Upper lobe of left lung (tissue), 6 donors: ENCODE measurements at places on chromosomes 16 and 17.

DNA sequence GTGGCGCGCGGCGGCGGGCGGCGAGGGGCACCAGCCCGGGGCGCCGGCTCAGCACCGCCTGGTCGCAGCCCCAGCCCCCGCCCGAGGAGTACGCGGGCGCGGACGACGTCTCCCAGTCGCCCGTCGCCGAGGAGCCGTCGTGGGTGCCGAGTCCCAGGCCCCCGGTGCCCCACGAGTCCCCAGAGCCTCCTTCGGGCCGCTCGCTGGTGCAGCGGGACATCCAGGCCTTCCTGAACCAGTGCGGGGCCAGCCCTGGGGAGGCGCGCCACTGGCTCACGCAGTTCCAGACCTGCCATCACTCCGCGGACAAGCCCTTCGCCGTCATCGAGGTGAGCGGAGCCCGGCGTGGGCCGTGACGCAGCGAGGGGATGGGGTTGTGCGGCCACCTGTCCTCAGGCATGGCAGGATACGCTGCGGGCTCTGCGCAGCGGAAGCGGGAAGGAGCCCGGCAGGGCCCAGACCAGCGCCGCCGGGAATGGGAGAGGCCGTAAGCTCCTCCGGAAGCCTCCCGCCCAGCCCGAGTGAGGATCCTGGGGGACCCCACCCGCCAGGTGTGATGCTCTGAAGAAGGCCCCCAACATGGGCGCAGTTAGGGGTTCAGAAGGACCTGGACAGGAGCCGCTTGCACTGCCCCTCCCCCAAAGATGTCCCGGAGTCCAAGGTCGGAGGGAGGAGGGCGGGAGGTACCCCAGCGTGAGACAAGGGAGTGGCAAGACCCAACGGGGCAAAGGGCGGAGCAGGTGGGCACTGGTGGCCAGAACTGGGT lies 522 bp downstream of the NAGS start:
- DNase-seq, result peak; percentile 89

DNA sequence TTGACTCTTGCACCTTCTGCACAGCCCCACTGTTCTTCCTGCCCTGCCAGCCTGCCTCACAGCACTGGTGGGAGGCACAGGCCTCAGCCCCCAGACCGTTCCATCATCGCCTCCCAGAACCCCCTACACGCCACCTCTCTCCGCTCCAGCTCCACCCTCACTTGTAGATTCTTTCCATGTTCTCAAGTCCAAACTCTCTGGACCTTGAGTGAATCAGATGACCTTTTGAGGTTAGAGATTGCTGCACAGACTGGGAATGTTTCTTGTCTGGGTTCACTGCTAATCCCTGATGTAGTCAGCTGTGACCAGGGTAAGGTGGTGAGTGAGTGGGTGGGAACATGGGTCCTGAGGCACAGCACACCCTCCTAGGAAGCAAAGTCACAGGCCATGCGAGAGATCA lies 272.4 kb downstream of the IRF8 start:
- no peak for DNase-seq

DNA sequence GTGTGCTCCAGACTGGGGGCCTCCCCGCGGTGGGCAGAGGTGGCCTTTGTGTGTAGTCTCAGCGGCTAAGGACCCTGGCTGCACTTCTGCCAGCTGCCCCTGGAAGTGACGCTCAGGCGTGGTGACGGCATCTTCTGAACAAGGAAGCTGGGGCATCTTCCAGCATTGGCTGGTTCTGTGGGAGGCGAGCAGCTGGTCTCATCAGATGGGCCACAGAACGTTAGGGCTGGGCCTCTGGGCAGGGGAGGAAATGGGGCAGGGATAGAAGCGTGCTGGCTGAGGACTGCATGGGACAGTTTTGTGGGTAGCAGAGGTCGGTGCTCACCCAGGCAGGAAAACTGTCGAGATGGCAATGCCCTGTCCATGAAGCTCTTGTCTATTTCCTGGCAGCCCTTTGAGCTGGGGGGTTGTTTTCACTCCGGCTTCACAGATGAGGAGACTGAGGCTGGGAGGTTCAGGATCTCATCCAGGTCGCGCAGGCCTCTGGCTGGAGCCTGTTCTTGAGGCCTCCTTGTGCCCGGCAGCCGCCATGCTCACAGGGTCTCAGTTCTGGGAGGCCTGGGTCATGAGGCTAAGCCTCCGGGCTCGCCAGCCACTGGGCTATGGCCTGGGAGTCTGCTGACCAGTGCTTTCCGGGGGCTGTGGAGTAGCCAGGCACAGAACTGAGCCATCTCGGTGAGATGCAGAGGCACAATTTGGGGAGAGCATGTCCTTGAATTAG lies 16.3 kb downstream of the IRF8 start:
- no peak for DNase-seq

- DNase-seq, result peak; percentile 41
Measured at GRCh38 chr17:75086496-75087181, 1.1 kb upstream of the SLC16A5 start.

- DNase-seq, result no peak
Measured at GRCh38 chr17:33049781-33050414, 58.3 kb downstream of the SPACA3 start.

DNA sequence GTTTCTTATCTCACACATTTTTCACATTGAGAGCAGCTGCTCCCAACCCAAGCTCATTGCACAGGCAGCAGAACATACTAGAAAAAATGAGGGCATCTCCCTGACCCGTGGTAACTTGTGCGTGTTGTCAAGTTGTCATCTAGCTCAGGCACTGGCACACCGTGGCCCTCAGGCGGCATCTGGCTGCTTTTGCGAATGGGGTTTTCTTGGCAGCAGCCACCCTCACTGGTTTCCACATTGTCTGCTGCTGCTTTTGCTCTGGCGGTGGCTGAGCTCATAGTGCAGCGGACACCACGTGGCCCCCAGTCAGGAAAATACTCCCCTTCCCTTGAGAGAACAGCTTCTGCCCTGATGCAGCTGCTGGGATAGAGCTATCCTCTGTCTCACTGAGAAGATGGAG lies 9.4 kb upstream of the TEDC2 start:
- DNase-seq, result no peak

DNA sequence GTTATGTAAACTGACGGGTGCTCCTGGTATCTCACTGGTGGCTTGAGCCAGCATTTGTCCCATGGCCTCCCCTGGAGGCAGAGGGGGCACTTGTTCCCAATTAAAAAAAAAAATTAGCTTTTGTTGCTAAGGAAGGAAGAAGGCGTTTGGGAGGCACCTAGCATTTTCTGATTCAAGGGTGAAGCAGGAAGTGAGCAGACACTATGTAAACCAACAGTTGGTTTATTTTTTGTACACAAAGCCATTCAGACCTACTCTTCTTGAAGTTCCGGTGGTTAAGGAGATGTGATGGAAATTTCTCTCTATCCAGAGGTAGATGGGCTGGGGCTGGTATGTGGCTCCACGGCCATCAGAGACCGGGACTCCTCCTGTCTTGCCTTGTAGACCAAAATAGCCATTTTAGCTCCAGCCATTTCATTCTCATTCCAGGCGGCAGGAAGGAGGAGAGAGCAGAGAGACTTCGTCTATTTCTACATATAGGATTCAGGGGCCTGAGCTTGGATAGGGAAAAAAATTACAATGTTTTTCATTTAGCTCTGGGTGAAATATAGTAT lies 103.0 kb downstream of the SNX29 start:
- no peak for DNase-seq

DNA sequence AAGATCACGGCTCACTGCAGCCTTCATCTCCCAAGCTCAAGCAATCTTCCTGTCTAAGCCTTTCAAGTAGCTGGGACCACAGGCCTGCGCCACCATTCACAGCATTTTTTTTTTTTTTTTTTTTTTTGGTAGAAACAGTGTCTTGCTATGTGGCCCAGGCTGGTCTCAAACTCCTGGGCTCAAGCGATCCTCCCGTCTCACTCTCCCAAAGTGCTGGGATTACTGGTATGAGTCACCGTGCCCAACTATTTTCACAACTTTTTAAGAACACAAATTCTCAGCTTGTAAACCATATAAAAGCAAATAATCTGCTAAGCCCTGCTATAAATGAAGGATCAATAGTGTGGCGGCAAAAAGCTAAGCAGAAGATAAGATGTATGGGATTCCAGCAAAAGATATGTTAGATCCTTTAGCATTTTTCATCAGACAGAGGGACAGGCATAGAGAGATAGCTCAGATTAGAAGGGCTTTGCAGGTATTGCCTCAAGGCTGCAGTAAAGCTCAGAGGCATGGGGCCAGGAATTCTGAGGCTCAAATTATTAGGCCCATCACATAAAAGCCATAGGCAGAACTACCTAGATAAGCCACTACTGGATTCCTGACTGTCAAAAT lies 55.1 kb downstream of the EMP2 start:
- no peak for DNase-seq

- no peak for DNase-seq
Measured at GRCh38 chr16:89371968-89372634, 118.3 kb downstream of the ANKRD11 start.

GRCh38 chr17:44314869-44315661 lies 6.7 kb downstream of the RUNDC3A start:
- peak; percentile 89 for DNase-seq

GRCh38 chr16:140175-140857 lies 1.8 kb upstream of the NPRL3 start:
- DNase-seq, result no peak

DNA sequence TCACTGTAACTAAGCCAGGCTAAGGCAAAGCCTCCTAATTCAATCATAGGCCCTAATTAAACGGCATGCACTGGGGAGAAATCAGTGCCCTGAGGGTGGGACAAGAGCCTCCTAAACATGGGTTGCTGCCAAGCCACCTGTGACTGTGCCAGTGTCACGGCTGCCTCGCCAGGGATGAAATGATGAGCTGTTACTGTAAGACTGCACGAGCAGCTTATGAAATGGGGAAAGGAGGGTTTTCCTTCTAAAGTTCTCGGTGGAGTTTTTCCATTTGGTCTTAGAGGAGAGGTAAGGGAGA lies 12.7 kb downstream of the TMEM11 start:
- no peak for DNase-seq

- no peak for DNase-seq
Measured at GRCh38 chr17:59465949-59466307, 99.5 kb upstream of the DHX40 start.

- DNase-seq, result no peak
Measured at GRCh38 chr17:17853811-17854447, 17.1 kb upstream of the SREBF1 start.

GRCh38 chr17:82932518-82933310 lies 92.9 kb upstream of the ZNF750 start:
- DNase-seq, result peak; percentile 66

DNA sequence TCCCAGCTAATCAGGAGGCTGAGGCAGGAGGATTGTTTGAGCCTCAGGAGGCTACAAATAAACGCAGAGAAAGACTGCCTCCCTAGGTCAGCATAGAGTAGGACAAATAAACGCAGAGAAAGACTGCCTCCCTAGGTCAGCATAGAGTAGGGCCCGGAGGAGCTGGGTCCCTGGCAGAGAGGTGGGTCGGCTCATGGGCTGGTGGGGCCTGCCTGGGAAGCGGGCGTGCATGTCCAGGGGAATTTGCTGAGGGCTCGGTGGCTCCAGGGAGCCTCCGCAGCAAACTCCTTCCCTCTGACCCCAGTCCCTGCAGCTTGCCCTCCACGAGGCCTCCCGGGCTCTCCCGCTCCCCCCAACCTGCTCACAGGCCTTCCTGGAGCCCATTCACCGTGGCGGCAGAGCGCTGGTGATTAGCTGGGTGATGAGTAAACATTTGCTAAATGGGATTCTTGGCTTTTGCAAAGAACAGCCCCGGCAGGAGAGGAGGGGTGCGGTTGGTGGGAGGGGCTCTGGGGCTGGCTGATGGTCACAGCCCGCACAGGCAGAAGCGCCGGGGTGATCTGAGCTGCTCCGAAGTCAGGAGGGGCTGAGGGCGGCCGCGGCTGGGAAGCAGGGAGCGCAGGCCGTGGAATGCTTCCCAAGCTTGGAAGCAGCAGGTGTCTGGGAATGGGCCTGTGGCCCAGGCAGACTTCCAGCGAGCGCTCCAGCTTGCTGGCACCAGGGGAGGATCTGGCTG lies 93.1 kb downstream of the RTN4RL1 start:
- peak; percentile 32 for DNase-seq

DNA sequence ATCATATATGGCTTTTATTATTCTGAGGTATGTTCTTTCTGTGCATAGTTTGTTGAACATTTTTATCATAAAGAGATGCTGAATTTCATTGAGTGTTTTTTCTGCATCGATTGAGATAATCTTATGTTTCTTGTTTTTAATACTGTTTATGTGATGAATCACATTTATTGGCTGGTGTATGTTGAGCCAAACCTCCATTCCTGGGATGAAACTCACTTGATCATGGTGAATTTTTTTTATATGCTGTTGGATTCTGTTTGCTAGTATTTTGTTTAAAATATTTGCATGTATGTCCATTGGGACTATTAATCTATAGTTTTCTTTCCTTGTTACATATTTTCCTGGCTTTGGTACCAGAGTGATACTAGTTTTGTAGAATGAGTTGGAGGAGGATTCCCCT lies 500.2 kb downstream of the CDH11 start:
- DNase-seq, result no peak

GRCh38 chr16:75948886-75949285 lies 222.6 kb upstream of the CPHXL start:
- DNase-seq, result no peak

DNA sequence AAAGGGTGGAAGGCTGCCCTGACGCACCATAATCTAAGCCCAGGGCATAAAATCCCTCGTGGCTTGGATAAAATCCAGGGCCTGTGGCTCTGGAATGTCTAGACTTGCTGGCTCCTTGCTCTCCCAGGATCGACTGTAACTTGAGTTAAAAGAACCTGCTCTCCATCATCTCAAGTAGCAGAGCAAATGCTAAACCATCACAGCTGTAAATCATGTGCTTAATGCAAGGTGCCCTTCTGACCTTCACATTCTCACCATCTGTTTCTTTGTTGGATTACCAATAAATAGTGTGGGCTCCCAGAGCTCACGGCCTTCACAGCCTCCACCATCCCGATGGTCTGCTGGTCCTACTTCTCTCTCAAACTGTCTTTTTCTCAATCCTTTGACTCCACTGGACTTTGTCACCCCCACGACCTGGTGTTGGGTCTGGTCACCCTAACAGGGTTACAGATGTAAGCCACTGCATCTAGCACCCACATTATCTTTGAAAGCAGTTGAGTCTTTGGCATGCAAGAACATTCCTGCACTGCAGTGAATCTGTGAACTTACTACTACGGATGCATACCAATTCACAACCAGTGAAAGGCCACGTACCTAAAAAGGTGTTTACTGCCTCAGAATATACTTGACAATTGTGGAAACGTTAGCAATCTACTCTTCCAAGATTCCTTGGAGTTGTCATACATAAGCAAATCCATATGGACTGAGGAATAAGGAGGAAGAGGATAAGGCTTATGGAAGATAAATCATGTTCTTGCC lies 15.3 kb downstream of the RSL1D1 start:
- DNase-seq, result no peak

DNA sequence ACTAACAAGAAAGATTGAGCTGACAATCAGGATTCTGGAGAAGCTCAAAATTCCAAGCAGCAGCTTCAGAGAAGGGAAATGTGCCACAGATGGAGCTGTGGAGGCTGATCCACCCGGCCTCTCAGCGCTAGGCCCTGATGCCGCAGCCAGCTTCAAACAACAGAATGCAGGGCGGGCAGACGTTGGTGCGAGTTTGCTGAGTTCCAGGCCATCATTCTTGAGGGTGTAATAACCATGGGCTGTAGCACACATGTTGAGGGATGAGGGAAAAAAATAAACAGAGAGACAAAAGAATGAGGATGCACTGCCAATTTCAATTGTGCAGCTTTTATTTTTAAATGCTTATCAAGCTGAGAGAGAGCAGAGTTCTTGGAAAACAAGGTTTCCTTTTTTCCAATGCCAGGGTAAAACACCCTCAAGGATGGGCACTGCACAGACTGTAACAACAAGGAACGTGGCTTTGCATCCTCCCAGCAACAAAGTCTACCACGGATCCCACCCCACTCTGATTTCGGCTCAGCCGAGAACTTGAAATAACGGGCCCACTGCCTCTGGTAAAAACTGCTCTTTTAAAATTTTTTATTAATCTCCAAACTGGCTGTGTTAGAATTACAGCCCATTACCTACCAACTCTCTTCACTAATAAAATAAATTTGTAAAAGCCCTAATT lies 90.2 kb downstream of the SMG6 start:
- no peak for DNase-seq
